Islet precursor cell (in vitro differentiated cells): ENCODE measurements at places on chromosomes 4 and X.

DNA sequence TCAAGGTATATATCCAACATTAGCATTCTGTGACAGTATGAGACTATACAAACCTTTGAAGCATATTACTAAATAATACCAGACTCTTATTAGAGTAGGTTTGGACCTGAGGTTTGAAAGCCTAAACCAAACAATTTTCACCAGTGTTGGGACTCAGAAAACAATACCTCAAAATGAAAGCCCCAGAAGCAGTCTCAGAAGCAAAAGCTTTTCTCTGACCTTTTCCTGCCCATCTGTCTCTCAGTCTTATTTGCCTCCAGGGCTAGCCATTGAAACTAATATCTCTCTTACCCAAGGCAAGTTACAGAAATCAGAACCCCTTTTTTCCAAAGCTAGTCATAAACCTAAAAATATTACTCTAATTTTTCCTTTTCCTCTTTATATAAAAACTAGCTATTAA lies 163.3 kb downstream of the PTCHD1 start:
- no peak for DNase-seq

- DNase-seq, result no peak
Observed at GRCh38 chr4:72538006-72538405, 31.0 kb downstream of the ADAMTS3 start.

DNA sequence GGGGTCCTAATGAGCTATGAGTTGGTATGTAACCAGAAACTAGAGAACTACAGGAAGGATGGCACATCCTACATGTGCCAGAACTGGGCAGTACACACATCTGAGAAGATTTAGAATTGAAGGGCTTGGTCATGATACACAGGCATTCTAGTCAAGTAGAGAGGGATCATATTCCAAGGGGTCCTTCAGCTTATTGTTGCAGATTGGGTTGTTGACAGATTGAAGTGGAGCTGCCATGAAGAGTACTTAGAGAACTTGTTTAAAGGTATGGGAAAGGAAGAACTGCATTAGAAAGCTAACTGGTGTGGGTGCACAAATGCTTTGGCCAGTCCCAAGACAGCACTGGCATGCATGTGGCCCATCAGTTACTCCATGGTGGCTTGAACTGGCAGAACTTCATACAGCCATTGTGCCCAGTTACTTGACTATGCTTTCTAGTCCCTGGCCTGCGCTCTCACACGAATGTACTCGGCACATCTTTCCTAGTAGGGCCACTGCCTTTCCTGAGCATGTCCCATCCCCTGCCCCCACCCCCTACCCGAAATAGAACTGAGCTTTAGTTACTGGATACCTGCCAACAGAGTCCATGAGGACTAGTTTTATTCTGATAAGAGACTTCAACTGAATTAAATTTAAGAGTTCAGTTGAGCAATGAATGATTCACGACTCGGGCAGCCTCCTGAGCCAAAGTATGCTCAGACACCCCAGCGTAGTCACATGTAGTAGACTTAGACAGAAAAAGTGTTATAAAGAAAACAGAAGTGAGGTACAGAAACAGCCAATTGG lies 64.0 kb downstream of the CCNG2 start:
- no peak for DNase-seq

- DNase-seq, result no peak
Observed at GRCh38 chrX:44401151-44401550, 57.7 kb upstream of the EFHC2 start.

DNA sequence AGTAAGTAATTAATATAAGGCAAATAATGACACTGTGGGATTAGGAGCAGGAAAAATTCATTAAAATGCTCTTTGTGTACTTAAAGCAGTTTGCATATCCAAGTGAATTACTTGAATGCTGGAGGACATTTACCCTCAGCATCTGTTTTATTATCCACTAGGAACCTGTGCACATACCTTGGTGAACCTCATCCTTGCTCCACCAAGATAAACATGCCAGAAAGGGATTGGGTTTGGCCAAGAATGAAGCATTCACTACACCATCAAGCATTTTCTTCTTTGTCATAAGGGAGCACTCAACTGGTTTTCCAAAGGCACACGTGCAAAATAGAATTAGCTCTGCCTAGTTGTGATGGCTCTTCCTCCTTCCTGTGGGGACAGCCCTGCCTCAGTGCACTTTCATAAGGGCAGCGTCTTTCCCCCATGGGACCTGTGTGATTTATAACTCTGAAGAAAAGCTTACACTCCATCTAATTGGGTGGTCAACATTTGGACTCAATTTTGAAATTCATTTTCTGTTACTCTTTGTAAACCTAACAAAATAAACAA lies 291.7 kb downstream of the USP46 start:
- DNase-seq, result no peak

DNA sequence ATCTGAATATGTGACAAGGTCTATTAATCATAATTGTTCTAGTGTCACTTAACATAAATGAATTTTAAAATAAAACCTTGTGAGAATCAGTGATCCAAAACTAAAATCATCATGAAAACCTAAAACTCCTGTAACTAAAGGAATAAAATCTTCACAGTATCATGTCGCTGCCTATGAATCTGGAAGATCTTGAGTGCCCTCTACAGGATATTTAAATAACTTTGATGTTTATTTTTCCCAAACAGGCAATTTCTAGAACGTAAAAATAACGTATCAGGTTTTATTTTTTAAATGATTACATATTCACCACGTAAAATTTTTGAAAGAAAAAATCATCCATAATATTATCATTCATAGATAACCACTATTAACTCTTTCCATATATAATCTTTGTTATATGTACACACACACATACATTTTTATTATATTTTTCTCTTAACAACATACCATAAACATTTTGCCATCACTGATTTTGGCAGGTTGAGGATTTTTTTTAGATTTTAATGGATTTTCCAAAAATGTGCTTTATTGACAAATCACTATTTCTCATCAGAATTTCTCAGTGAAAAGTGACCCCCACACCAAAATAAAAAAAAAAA lies 79.6 kb downstream of the COMMD8 start:
- DNase-seq, result no peak

- peak; percentile 32 for DNase-seq
Observed at GRCh38 chrX:128518508-128518907, 466.3 kb upstream of the ACTRT1 start.

DNA sequence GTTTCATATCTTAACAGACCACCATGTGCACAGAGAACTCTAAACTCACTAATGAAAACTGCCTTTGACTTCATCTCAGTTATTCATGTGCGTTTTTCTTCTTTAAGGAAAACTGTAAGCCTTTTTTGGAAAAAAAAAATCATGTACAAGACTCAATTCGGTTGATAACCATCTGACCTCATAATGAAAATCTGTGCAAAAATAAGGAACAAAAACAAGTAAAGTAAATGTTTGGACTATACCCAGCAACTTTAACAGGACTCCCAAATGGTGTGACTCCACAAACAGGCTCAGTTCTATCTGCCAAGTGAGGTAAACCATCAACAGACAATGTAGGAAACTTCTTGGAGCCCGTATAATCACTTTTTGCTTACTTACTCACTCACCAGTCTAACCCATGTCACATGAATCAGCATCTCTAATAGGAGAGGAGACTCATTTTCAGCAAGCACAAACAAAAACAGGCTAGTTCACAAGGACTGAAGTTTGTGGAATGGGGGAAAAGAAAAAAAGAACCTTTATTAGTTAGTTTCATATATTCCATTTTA lies 9.3 kb downstream of the APOO start:
- DNase-seq, result no peak

DNA sequence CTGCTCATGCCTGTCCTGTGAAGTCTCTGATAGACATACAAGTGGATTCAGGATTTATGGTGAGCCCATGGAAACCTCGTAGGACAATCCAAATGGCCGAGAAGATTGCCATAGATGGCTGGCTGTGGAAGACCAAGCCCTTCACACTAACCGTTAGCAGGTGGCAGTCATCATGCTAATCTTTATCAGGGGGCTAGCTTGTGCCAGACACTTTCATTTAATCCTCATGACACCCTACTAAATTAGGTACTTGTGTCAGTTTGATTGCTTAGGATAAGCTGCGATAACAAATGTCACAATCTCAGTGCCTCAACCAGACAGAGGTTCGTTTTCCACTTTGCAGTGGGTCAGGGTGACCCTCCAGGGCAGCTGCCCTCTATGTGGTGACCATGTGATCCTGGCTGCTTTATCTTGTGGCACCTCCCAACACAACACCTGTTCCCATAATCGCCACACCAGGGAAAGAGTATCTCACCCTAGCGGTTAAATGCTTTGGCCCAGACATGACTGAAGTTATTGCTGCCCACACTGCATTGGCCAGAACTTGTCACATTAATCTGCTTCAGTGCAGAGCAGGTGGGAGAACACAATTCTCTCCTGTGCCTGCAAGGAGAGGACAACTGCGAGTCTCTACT lies 60.8 kb downstream of the REPS2 start:
- no peak for DNase-seq

- no peak for DNase-seq
Observed at GRCh38 chr4:104616401-104616820, 121.7 kb upstream of the CXXC4 start.

DNA sequence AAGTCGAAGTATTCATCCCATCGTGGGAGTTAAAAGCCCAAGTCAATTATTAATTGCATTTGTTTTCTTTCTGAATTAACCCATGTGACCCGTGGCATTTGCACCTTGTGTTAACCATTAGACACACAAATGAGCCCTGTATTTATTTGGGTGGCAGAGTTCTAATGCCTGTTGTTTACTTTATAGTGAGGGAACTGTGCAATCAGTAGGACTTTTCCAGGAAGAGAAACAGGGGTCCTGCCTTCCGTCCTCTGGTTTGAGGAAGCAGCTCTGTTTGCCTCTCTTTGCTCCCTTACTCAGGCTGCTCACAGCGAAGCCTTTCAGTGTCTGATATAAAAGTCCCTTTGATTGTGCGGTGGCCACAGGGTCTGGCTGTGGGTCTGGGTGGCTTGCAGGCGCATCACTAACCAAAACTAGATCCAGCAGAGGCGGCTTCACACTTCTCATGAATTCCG lies 263.6 kb downstream of the PTTG2 start:
- DNase-seq, result no peak

DNA sequence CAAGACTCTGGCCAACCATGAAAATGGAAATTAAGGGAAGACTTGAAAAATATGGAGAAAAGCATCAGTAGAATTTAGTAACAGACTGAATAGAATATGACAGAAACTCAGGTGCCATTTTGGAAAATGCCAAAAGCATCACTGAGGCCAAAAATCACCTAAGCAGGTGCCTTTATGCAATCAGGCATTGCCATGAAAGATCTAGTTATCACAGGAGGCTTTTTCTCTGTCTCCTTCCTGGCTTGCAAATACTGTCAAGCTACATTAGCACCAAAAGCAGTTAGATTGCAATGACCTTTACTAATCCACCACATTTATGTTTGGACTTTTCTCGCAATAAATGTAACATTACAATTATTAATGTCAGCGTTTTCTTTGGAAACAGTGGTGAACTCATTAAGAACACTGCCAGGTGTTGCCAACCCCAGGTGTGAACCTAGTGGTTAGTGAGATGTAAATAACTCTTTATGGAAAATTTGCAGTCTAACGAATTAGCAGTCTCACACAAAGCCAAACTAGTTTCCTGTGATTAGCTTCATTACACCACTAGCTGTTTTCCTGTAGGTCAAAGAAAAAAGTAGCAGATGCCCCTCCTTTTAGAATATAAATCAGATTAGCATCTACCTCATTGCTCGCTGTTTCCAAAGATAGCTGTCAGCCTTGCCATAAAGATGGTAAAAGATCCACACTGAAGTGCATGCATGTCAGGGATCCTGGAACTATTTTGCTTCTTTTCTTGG lies 1568.4 kb upstream of the TENM3 start:
- no peak for DNase-seq

DNA sequence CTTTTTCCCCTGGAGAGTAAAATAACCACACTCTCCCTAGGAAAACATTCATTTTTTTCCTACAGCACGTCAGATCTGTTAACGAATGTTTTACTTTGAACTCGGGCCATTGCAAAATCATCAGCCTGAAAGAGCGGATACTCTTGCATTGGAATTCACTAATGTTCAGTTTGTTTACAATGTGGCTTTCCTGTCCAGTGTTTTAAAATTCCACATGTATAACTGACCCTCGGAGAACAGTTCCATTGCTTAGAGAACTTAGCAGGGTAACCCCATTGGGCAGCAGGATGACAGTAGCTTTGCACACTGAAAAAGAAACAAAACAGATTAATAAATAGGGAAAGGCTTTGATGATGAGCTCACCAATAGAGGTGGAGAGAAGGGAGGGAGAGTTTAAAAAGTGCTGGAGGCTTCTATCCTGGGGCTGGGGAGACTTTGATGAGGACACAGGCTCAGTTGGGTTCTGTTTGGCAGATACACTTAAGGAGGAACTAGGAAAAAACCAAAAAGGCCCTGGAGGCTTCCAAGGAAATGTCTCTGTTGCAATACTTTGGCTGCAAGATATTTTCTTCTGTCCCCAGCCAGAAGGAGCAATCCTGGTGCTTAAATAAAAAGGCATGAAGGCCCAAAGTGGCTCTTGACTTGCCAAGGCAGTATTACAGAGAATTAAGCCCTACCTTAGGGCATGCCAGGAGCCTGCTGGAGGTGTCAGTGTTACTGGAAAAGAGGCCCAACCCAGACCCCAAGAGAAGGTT lies 143.1 kb downstream of the ARSF start:
- peak; percentile 57 for DNase-seq

- DNase-seq, result no peak
Observed at GRCh38 chr4:78244705-78245485, 187.8 kb downstream of the FRAS1 start.

DNA sequence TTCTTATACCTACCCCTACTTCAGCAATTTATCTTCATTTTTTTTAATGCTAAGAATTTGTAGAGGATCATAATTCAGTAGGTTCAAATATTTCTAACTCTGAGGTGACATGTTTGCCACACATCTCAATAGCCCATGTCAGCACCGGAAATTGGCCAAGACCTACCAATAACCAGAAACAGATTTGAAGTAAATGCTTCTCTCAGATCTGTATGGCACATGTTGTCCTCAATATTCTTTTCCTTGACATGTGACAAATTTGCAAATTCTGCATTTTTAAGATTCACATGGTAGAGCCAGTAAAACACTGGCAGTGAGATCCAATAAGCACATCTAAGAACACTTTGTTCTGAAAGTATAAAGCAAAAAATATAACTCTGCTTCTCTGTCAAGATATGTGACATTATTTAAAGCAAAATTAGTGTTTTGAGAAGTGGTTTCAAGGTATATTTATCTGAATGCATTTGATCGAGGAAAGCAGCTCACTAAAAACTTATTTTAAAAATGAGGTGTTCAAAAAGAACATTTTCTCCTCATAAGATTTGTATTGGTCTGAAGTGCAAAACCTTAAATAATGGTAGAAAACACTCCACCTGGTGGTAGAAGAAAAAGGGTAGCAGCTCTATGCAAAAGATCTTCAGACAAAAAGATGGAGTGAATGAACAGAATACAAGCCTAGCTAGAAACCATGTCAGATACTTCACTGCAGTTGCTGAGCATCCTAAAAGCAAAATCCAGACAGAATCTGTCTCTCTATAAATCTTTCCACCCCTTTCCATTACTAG lies 513.8 kb upstream of the FAM241A start:
- no peak for DNase-seq
